Inflammatory macrophage (primary cell): ENCODE measurements at places on chromosomes 2 and 18.

DNA sequence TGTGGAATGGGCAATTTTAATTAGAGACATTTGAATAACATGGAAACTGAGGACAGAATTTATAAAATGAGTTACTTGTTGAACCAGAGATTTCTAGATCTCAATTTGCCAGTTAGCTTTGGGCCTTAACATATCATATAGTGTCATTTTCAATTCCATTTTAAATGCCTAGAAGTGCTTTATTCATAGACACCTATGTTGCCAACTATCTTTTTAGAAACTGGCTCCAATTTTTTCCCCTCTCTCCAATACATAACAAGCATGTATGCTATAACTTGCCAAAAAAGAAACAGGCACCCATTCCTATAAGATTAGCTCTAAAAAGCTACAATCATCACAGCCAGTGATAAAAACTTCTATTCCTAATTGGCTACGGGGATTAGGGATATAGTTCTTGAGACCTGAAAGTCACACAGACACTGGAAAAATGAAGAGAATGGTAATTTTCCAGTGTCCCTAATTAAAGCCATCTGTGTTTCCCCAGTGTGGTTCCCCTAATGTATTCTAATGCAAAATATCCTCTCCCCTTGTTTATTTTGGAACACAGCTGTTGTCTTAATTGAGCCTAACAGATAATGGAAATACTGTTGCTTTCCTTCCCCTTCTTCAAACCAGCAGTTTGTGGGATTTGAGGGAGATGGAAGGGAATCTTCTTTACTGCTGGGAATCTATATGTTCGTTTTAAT is 205.5 kb upstream of the FSHR start:
- no peak for DNase-seq

DNA sequence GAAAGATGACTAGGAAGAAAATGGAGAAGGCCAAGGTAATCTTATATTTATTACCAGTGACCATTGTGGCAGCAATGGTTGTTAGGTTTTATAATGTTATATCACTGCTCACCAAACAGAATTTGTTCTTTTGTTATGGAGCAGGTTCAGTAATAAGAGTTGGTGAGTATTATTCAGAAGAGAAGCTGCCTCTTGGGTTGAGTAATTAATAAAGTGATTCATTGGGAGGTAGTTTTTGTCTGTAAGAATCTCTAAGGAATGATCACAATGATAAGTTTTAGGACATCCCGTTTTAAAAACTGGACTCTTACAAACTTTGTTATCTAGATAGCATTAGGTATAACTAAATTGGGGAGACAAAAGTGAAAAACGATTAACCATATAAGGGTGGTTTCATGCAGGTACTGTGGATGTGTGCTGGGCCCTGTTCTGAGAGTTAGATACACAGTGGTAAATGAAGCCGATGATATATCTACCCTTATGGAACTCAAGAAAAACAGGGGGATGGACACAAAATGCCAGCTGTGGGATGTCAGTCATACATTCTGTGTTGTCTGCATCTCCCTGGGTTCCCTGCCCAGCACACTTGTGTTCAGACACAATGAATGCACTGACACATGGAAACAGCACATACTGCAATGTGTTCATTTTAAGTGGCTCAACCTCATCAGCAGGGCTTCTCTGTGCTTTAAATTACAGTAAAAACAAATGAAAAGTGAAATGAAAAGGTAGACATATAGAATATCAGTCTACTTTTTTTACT is 7.5 kb downstream of the MAP4K4 start:
- no peak for DNase-seq

- DNase-seq, result no peak
These were observed 15.5 kb downstream of the RPIA start for GRCh38 chr2:88707003-88707402.

GRCh38 chr2:39805936-39806608 is 27.0 kb upstream of the THUMPD2 start:
- DNase-seq, result no peak

GRCh38 chr2:109317471-109318095 is 188.6 kb downstream of the SH3RF3 start:
- DNase-seq, result no peak

DNA sequence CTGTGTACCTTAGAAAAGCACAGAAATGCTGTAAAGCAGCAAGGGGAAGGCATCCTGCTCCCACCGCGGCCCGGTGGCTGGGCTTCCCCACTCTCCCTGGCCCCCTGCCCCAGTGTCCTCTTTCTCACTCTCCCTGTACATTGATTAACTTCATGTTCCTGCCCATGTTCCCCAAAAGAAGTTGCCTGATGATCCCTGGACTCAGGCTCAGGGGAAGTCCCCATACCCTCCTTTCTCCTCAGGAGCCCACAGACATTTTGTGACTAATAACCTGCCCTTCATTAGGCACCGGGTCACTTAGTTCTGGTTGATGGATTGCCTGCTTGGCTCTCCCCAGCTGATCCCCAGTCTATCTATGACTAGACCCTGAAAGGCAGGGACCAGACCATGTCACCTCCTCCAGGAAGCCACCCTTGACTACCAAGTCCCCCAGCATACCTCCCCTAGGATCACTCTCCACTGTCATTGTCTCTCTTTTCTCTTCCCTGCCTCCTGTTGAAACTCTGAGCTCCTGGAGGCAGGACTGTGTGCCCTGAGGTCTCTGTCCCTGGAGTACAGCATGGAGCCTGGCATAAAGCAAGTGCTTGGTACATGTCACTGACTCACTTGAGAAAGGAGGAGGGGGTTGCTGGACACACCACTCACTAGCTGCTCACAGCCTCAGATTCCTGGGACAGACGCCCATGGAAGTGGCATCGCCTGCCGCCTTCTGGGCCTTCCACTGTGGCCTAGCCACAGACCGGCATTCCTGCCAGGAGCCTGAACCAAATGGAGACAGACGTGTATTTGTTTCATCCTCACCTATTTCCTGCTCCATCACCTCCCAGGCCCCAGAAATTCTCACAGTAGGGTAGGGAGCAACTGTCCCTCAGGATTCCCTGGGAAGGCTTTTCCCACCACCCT is 13.5 kb downstream of the MALL start:
- DNase-seq, result no peak

GRCh38 chr2:121196132-121196848 is 88.7 kb downstream of the TFCP2L1 start:
- DNase-seq, result no peak

GRCh38 chr18:48124857-48125626 is 194.6 kb upstream of the SMAD2 start:
- no peak for DNase-seq

- no peak for DNase-seq
These were observed 86.6 kb downstream of the WDSUB1 start for GRCh38 chr2:159199761-159200465.

DNA sequence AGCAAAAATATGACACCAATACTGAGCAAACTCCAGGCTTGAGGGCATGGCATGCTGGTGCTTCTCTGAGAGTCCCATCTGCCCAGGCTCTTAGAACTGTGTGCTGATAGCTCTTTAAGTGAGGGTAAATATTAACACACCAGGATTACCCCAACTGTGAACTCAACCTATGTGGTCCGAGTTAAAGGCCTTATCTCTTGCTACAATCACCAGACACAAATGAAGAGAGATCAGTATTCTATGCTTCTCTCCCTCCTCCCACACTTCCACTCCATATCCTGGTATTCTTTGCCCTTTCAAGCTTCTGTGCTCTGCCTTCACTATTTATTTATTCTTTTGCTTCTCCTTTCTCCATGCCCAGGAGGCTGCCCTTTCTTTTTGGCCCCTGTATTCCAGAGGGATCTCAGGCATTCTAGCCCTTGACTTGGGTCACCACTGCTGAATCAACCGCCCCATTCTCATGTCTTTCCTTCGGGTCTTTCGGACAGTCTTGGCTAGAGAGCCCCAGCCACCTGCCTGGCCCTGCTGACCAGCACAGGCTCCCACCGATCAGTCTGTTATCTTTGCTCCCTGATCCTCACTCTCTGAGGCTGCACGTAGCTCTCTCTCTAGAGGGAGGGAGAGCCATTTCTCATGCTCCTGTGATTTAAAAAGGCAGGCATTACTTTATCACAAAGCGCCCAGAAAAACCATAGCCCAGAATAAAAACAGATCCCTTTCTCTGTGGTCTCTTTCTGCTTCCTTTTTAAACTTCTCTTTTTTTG is 17.2 kb upstream of the HK2 start:
- DNase-seq, result peak; percentile 54

DNA sequence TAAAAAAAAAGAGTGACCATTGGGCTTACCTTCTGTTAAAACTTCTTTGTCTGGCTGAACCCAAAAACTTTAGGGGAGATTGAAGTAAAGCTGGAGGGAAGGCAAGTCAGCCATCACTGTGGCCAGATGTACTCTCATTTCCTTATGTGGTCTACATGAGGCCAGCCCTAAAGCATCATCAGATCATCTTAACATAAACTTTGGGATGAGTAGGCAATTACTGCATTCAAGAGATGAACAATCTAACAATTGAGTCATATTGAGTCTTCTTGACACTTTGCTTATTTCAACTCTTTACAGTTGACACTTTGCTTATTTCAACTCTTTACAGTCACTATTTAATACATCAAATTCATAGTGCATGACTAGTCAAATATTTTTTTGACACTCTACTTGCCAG is 155.6 kb downstream of the QPCT start:
- DNase-seq, result no peak

DNA sequence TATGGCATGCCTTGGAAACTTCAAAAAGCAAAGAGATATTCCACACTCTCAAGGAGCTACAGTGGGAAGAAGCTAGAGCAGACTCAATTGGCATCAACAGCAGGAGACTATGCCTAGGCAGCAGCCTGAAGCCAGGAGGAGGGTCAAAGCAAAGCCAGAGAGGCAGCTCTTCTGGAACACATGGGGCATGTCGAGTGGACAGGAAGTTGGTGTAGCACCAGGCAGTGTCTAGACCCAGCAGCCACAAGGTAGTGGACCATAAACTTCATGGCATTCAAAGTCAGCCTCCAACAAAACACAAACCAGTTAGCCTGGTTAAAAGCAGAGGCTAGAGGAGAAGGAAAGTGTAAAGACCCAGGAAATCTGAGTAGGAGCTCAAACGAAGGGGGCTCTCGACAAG is 311.2 kb upstream of the PKDCC start:
- no peak for DNase-seq

DNA sequence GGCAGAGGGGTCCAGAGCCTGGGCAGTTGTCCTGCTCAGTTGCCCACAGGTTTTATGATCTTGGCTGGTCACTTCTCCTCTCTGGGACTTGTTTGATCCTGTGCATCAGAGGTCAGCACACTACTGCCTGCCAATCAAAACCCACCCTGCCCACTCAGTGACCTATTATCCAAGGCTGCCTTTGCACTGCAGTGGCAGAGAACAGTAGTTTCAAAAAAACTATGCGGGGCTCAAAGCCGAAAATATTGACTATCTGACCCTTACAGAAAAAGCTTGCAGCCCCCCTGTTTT is 218.2 kb downstream of the CYP26B1 start:
- no peak for DNase-seq

GRCh38 chr2:60100034-60100433 is 453.4 kb downstream of the BCL11A start:
- no peak for DNase-seq
